Bronchial epithelial cell (primary cell): ENCODE measurements at places on chromosomes 16 and 17. TPM values are rescaled to one million over a fixed set of nuclear protein-coding genes. Genes with fewer than 3 reads are reported as not detected.
A peak's percentile ranks its signal among the peaks of the same experiment; 100 is the strongest.

GRCh38 chr17:45366691-45367090 is 49.9 kb upstream of the MAP3K14 start:
- no peak for DNase-seq

GRCh38 chr16:85385463-85386331 is 227.4 kb upstream of the GSE1 start:
- no peak for DNase-seq

GRCh38 chr16:3748307-3748706 is 31.0 kb upstream of the TRAP1 start:
- DNase-seq, result no peak

GRCh38 chr16:29854520-29855100 is 8.4 kb downstream of the CDIPT start:
- no peak for DNase-seq

- no peak for DNase-seq
Measured at GRCh38 chr17:47855737-47856136, 4.8 kb upstream of the SP6 start.

DNA sequence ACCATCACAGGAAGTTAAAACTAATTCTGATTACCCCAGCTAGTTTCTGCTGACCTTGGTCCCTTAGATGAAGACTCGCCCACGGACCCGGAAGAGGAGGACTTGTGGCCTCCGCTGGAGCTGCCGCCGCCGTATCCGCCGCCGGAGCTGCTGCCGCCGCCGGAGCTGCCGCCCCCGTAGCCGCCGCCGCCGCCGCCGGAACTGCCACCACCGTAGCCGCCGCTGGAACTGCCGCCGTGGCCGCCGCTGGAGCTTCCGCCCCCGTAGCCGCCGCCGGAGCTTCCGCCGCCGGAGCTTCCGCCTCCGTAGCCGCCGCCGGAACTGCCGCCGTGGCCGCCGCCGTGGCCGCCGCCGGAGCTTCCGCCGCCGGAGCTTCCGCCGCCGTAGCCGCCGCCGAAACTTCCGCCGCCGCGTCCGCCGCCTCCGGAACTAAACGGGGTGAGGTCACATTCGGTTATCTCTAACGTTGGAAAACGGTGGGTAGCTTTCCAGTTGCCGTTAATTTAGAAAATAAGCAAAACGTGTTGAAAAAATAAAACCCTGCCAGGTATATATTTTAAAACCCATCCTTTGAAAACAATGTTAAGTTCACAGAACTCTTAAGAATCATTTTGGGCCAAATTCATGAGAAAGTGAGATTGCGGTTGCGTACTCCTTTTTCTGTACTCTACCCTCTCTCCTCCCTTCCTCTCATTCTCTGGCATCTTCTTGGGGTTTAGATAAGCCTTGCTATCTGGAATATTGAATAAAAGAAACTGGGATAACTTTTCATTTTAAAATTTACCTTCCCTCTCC is 3.5 kb downstream of the KRT10 start:
- DNase-seq, result peak; percentile 33

DNA sequence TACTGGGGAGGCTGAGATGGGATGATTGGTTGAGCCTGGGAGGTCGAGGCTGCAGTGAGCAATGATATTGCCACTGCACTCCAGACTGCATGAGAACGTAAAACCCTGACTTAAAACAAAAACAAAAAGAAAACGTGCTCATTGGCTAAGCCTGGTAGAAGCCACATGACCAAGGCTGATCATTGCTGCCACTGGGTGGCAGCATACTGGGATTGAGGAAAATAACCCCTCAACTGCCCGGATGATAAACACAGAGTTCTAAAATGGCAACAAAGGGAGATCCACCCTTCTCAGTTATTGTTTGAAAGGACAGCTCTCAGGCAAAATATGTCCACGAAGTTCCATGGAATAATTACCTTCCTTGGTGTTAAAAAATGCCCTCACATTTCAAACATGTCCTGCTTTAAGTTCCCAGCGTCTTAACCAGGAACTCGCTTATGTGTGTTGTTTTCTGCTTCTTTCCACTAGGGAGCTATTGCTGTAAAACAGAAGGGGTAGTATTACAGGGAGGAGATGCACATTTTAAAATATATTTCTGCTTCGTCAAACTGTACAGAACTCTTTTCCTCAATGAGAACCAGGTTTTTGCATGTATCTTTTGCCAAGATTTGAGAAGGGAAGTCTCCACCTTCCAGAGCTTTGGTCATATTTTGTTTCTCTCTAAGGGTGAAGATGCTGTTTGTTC is 675.3 kb downstream of the MAF start:
- peak; percentile 21 for DNase-seq

GRCh38 chr16:15782573-15783365 is 74.1 kb downstream of the MYH11 start:
- no peak for DNase-seq

MVD gene
- 34.6 and 56.6 TPM in 2 replicates for total RNA-seq

- DNase-seq, result peak; percentile 83
Measured at GRCh38 chr16:84898447-84898846, 78.7 kb downstream of the CRISPLD2 start.

- DNase-seq, result no peak
Measured at GRCh38 chr16:51048544-51048943, 102.5 kb downstream of the SALL1 start.

DNA sequence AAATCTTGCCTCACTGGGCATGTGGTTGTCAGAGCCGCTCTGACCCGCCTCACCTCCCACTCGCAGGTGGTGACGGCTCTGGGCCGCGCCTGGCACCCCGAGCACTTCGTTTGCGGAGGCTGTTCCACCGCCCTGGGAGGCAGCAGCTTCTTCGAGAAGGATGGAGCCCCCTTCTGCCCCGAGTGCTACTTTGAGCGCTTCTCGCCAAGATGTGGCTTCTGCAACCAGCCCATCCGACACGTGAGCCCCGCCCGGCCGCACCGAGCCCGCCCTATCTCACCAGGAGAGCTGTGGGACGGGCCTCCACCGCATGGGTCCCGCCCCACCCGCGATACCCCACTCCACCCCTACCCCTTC is 4.0 kb downstream of the TGFB1I1 start:
- no peak for DNase-seq

DNA sequence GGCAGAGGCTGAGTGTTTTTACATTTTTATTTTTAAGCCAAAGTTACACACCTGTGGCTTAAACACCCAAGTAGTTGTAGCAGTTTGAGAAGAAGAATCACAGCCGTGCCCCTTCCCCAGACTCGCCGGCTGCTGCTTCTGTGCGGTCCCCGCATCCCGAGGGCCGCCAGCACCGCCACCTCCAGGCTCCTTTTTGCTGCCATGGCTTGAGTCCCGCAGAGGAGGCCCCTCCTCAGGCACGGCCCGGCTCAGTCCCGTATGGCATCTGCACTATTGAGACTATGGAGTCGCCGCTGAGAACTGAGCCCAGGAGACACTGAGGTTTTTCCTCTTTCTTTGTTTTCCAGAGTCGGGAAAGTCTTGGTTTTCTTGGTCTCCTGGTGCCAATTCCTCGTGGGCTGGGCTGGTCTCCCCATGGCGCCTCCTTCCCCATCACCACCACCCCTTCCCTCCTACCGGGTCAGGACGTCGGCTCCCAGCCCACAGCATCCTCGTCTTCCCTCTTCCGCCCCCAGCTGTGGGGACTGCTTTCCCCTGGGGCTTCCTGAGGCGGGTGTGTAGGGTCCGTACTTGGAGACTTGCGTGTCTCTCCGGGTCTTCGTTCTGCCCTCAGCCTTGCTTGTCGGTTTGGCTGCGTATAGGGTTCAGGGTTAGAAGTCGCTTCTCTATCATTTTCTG is 32.6 kb upstream of the CDH15 start:
- no peak for DNase-seq

CD300LG gene
- total RNA-seq, result not detected in 2 replicates

DNA sequence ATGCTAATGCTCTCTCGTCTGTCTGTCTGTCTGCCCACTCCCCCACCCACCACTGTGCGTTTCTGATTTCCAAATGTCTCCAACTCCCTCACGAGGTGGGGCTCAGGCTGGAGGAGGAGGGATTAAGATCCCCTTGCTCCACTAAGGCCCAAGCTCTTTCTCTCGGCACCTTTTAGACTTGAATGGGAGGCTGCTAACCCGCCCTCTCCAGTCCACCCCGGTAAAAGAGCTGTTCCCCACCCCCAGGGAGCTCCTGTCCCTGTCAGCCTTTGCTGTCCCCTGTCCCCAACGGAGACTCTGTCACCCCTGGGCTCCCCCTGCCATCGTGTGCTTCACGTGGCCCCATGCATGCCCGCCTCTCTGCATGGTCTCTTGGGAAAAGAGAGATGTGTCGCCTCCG is 68.5 kb upstream of the PLCG2 start:
- no peak for DNase-seq

DNA sequence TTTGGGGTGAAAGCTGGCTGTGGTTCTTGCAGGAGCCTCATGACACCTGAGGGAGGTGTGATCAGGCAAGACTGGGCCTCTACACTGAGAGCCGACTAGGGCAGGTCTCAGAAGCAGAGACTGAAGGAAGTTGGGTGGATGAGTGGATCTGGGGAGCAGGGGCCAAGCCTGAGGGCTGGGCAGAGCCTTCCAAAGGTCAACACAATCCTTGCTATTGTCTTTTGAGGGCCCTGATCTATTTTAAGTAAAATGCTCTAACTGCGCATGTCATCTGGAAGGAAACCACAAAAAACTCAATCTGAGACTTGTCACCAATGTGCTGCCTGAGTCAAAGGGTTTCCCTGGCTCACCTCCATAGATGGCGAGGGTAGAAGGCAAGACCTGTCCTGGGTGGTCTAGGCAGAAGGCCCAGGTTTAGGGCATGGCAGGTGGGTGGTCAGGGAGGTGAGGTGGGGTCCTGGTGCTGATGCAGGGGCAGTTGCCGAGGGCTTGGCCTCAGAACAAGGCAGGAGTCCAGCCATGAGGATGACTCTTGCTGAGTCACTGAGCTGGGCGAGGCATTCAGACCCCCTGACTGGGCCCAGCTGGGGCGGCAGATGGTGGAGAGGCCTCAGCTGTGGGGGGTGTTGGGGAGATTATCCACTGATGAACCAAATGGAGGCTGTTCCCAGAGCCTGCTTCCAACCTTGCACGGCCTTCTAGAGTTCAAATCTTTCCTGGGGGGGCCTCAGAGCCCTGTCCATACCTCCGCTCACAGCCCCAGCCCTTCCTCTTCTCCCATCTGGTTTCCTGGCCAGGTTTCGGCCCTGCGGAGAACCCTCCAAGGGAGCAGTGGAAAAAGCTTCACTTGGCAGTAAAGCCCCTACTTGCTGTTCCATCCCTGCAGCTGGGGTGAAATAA is 5.1 kb downstream of the MVP start:
- DNase-seq, result peak; percentile 27

CDRT15 gene
- not detected in 2 replicates for total RNA-seq

DNA sequence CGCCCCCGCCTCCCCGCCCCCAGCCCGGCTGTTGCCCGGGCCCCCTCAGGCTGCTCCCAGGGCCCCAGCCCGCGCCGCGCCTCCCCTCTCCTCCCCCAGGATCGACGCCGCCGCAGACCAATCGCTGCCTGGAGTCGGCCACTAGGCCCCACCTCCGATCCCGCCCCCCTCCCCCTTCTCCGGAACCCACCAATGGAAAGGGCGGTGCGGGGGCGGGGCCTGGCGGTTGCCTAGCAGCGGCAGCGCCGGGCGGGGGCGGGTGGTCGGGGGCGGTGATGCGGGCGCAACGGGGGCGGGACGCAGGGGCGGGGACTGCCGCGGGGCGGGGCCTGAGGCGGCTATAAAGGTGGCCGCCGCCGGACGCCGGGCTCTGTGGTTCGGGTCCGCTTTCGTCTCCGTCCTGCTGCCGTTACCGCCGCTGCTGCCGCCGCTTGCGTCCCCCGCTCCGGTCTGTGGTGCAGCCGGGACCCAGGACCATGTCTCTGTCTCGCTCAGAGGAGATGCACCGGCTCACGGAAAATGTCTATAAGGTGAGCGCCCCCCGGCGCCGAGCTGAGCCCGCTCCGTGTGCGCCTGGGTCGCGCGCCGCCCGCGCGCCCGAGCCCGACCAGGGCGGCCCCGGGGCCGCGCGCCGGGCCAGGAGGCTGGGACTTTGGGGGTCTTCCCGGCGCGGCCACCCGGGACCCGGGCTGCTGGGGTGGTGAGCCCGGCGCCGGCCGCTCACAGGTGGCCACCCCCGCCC is at the start of gene BAIAP2:
BAIAP2 (plus strand) TSS at position 373 of the 742 bp plus-strand sequence; CDS start at position 477, 104 bp downstream.
- peak; percentile 67 for DNase-seq

ITGA3 gene
- total RNA-seq, result 413 and 633 TPM in 2 replicates

GRCh38 chr16:4141604-4142003 is 25.4 kb upstream of the ADCY9 start:
- DNase-seq, result no peak

GRCh38 chr17:43211123-43211479 is 574 bp upstream of the TMEM106A start:
- DNase-seq, result no peak

DNA sequence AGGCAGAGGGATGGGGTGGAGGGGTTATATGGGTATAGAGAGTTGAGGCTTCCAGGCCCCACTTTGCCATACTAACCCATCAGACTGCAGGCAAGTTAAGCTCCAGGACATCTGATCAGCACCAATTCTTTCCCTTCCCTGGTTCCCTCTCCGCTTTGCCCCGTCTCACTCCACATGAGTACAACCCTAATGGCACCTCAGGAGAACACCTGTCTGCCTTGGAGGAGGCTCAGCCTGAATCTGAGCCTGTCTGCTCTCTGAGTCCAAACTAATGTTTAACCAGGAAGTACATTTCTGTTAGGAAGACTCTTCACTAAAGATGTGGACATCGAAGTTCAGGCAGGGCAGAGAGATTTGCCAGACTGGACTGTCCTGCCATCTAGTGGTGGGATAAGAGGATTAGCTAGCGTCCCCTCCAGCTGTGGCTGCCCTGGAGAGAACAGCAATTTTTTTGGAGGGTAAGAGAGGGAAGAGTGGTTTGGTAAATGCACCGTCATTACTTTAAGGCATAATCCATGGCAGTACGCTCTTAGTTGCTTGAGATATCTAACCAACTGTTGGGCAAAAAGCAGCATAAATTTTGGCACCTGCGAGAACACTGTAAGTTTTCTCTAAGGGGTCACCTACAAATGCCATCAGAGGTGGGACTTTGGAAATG is 29.2 kb upstream of the LRRC75A start:
- peak; percentile 73 for DNase-seq

OTOP3 gene
- total RNA-seq, result under 0.01 and 0.26 TPM in 2 replicates

- DNase-seq, result no peak
Measured at GRCh38 chr17:72931635-72932034, 160.9 kb downstream of the SLC39A11 start.

DNA sequence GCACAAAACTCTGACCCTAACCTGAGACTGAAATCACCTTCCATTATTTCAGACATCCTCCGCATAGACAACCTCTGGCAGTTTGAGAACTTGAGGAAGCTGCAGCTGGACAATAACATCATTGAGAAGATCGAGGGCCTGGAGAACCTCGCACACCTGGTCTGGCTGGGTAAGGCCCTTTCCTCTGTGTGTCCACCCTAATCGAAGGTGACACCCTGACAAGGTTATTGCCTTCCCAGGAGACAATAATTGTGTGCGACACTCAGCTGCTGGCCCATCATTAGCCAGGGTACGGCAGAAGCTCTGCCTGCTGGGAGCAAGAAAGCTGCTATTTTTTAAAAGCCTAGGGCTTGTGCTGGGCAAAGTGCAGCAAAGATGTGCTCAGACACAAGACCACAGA is 11.1 kb downstream of the DRC3 start:
- no peak for DNase-seq

GRCh38 chr16:84673203-84673535 is 24.9 kb downstream of the KLHL36 start:
- DNase-seq, result peak; percentile 78

GRCh38 chr16:17431012-17431411 is 39.7 kb downstream of the XYLT1 start:
- no peak for DNase-seq

VAT1L gene
- not detected in 2 replicates for total RNA-seq

- no peak for DNase-seq
Measured at GRCh38 chr17:43560461-43561427, 14.6 kb upstream of the ETV4 start.

GRCh38 chr16:63774302-63774701 is 1347.6 kb downstream of the CDH11 start:
- no peak for DNase-seq
